RCC 7860 (cell line): ENCODE measurements at places on chromosomes 3 and 15.

DNA sequence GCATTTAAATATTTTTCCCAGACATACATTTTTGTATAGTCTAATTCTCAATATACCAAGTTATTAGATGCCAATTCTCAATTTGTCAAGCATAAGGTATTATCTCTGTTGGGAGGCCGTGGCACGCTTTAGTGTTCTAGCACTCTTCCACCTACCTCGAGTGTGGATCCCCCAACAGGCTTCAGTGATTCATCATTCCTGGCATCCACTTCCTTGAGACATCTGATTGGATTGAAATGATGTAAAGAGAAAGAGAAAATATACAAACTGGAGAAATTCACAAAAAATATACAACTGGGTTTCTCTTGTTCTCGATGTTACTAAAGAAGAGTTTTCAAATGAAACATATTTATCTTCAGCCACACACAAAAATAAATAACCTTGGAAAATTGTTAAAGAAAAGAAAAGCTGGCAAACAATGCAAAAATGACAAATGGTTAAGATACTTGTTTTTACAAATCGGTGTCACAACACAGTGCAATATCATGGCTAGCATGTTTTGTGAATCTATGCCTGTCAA, 218.0 kb upstream of the CDIN1 start:
- DNase-seq = no peak

DNA sequence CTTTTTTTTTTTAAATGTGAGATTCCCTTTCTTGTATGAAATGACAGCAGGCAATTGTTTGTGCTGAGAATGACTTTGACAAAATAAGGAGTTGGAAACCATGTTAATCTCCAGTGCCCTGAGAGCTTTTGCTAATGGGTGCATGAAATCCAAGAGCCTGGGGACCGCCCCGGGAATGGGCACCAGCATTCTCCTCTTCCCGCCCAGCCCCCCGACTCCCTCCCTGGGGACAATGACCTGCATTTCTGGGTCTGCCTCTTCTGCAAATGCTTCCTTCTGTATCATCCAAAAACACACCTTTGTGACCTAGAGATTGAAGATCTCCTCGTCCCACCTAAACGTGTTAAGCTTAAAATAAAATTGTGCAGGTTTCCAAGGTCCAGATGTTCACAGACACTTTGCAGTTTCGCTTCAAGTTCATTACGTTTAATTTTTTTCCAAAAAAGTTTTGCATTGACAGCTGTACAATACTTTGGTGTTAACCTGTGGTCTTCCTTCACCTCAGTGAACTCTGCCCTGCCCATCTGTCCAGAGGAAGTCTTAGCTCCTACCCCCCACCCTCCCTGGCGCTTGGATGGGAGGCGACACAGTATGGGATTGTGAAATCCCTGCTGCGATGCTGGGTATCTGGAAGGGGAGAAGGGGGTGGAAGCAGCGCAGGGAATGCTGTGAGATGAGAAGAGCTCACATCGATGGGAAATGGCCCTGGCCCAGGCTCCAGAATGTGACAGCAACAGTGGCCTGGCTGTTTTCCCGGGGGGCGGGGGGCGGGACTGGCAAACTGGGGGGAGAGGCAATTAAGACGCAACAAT, 50.1 kb downstream of the TLE3 start:
- no peak for DNase-seq

DNA sequence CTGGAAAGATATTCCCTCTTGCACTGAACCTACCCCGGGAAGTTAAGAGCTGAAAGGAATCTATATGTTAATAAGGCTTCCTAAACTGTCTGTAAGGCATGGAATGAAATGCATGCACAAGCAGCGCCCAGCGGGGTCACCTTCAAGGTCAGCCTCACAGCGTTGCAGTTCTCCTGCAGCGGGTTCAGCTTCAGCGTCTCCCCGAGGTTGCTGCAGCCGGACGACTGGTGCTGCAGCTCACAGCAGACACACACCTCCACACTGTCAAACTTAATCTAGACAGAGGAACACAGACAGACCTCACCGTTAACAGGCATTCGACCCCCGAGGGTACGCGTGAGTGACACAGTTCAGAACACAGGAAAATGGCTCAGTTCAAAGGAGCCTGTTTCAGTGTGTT, 73.3 kb downstream of the NSMCE3 start:
- no peak for DNase-seq

- peak; percentile 30 for DNase-seq
Observed at GRCh38 chr3:189947948-189948723, 172.6 kb downstream of the P3H2 start.

- DNase-seq = no peak
Observed at GRCh38 chr3:111248406-111248805, 176.8 kb downstream of the NECTIN3 start.

- DNase-seq = no peak
Observed at GRCh38 chr15:68644996-68645395, 66.2 kb downstream of the CORO2B start.

GRCh38 chr3:123511726-123512125, 62.8 kb upstream of the ADCY5 start:
- DNase-seq = no peak

DNA sequence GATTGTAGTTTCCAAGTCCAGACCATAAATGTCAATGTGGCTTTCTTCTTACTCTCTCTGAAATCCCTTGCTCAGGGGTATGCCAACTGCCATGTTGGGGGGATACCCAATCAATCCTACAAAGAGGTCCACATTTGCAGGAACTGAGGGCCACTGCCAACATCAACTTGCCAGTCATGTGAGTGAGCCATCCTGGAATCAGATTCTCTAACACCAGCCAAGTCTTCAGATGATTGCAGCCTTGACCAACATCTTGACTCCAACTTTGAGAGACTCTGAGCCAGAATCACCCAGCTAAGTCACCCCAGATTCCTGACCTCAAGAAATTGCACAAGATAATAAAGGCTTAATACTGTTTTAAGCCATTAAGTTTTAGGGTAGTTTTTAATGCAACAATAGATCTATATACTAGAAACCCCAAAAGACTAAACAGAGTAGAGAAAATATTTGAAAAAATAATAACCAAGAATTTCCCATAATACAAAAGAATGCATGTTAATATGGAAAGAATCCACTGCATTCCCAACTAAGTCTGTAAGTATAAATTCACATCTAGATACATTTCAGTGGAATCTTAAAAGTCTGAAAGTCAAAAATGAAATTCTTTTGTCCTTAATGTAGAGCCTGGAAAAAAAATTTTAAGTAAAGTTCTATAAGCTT, 22.4 kb downstream of the ISG20 start:
- no peak for DNase-seq

DNA sequence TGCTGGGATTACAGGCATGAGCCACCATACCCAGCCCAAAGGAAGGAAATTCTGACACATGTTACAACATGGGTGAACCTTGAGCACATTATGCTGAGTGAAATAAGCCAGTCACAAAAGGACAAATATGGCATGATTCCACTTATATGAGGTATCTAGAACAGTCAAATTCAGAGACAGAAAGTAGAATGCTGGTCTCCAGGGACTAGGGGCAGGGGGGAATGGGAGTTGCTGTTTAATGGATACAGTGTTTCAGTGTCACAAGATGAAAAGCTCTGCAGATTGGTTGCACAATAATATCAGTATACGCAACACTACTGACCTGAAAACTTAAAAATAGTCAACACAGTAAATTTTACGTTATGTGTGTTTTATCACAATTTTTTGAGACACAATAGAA, 4.1 kb downstream of the SPATA12 start:
- no peak for DNase-seq

DNA sequence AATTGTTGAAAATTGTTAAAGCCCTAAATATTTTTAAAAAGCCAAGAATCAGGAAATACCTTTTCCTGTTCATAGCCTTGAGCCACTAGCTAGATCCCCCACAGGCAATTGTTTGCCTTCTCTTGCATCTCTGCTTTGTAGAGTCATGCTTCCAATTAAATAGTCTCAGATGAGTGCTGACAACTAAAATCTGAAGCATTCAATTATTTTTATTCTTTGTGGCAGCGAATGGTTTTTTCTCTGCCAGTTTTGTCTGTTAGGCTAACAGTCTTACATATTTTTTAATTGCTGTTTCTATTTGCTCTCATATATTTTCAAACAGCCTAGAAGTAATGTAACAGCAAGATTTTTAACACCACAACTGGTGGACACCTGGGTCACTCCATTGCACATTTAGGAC, 277.1 kb upstream of the GBE1 start:
- DNase-seq = no peak

DNA sequence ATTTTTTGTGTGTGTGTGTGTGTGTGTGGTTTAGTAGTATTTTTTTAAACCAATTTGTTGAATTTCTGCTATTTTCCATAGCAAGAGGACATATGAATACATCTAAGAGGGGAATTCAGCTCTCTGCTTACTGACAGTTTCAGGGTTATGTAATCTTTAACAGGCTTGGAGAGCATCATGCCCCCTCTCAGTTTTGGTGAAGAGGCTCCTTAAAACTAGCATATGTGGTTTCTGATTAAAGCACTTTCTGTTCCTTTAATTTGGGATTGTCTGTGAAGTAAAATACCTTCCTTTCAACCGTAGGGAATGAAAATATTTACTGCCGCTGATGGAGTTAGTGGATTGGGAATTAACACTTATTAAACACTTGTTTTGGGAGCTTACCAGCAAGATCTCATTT, 19.4 kb upstream of the NFKBIZ start:
- no peak for DNase-seq

- no peak for DNase-seq
Observed at GRCh38 chr3:123134671-123135070, 67.1 kb upstream of the SEC22A start.

DNA sequence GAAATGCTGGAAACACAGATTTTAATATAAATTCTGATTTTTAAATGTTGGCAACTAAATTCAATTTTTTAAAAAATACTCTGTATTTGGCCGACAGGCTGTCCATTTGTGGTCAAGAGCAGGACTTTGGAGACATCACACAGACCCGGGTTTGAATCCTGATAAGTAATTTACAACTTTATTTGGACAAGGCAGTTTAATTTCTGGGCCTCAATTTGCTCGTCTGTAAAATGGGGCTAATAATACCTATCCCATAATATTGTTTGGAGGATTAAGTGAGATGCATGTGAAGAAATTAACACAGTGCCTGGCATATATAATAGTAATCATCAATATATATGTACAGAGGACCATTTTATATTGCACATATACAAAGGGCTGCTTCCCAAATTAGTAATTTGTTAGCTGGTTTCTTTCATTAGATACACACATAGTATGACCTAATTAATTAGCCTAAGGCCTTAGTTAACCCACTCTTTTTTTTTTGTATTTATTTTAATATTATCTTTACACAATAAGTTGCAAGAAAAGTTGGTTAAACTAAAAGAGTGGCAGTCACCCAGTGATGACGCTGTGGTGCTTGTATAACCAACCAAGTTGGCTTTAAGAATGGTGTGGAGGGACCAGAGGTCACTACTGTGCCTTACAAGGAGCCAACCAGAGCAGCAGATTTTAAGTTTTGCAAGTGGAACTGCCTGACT, 665 bp downstream of the PIGB start:
- no peak for DNase-seq

GRCh38 chr15:40287968-40288367, 5.1 kb upstream of the ANKRD63 start:
- DNase-seq = no peak

- no peak for DNase-seq
Observed at GRCh38 chr3:153400641-153401040, 238.6 kb downstream of the RAP2B start.

- DNase-seq = no peak
Observed at GRCh38 chr3:51966922-51967383, 301 bp downstream of the PCBP4 start.

- DNase-seq = no peak
Observed at GRCh38 chr3:153658136-153658535, 463.1 kb upstream of the ARHGEF26 start.

DNA sequence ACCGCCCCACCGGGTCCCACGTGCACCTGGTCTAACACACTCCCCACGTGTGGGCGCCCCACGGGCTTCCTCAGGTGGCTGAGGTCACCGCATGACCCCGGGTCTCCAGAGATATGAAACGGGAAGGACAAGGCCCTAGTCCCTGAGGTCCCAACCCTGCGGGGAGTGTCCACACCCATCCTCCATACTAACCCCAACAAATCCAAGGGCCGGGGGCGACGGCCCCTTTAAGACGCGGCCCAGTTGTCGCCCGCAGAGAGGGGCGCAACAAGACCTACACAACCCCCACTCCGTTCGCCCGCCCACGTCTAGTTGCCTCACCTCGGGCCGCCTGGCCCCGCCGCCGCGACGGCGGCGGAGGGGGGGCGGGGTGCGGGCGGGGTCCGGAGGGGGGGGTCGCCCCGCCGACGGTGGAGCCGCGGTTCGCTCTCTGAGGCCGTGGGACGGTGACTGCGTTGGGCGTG, 396 bp downstream of the INO80 start:
- peak; percentile 17 for DNase-seq

- no peak for DNase-seq
Observed at GRCh38 chr3:184336547-184337398, 627 bp upstream of the FAM131A start.

GRCh38 chr15:22918056-22918455, 62.1 kb downstream of the CYFIP1 start:
- peak; percentile 41 for DNase-seq

- no peak for DNase-seq
Observed at GRCh38 chr3:44019736-44020135, 221.9 kb upstream of the TOPAZ1 start.

DNA sequence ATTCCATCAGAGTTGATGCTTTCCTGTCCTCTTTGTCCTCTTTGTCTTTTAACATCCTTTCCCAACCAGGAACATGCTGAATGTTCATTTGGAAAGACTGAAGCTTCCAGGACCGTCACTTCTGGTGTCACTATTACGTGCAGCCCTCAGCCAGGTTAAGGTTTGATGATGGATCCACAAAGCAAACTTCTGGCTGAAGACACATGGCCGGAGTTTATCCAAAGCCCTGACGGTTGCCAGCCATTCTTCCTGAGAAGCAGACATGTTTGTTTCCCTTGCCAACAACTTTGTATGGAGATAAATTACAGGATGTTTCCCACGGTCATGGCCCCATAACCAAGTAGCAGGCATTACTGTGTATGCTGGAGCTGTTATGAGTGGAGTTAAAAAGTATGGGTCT, 236.9 kb downstream of the THSD4 start:
- no peak for DNase-seq

GRCh38 chr15:99328106-99329072, 77.1 kb downstream of the LRRC28 start:
- DNase-seq = no peak

DNA sequence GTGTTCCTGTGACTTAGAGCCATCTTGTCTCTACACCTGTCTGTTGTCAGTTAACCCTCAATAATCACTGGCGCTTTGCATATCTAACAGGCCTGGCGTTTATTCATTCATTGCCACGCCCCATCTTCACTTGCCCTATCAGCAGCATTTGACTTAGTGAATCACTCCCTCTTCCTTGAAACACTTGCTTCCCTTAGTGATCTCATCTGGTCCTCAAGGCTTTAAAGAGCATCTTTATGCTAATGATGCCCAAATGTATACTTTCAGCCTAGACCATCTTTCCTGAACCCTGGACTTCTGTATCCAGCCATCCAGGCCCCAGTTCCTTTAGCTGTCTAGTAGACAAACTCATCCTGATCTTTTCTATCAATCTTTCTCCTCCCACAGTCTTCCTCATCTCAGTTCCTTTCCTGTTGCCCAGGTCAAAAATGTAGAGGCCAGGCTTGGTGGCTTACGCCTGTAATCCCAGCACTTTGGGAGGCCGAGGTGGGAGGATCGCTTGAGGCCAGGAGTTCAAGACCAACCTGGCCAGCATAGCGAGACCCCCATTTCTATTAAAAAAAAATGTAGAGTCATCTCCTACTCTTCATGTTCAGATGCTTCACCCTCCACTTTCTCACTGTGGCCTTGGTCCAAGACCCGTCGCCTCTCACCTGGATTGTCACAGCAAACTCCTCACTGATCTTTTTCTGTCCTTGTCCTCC, 1.4 kb upstream of the IGDCC4 start:
- no peak for DNase-seq
